ENCODE measurements at places on chromosomes 5 and 9.

DNA sequence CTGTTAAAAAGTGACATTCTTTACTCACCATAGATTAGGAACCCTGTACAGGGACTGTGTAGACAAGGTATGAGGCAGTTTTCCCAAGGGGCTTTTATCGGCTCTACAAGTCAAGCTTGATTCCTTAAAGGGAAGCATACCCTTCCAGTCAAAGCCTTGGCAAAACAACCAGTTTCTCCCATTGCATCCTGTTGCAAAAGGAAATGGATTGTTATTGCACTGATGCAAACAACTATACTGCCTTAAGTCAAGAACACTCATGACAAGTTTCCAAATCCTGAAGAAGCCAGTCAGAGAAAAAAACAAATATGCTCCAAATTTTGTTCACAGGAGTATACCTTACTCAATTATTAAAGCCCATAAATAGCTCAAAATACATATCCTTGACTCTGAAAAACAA lies 67.5 kb downstream of the RGMB start:
- no peak for DNase-seq

DNA sequence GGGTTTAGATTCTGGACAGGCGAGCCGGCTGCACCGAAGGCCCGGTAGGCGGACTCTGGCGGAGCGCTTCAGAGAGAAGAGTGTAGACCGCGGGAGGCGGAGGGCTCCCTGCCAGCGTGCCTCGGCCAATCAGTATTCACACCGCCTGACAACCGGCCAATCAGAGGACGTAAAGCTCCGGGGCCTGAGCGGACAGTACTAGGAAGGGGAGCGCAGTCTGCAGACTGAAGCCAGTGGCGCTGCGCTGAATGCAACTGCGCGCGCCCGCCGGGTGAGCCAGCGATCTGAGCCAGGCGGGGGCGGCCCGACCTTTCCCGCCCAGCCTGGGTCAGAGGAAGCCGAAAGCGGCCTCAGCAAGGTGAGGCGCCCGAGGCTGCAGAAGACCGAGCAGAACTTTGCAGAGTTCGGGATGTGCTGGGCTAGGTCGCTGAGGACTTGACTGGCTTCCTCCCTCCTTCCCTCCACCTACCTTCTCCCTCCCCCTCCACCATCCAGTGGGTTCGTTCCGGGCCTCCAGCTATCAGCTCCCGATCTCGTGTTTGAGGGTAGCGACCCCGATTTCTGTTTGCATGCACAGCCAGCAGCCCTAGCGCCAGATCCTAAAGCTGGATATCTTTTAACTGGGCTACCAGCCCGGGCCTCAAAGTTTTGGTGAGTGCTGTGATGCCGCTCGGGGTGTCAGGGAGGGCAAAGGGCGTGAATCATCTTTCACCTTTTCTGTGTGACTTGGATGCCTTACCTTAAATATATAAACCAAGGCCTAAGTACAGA lies at the start of gene DMRT2:
DMRT2 (plus strand) TSS at position 233 of the 771 bp plus-strand sequence. CDS start 1,257 bp downstream, outside the sequence.
- peak; percentile 98 for DNase-seq

GRCh38 chr9:117672369-117672768 lies 31.8 kb upstream of the TLR4 start:
- DNase-seq = no peak

- no peak for DNase-seq
These were observed 7.0 kb upstream of the RASA1 start for GRCh38 chr5:87260604-87261192.

- peak; percentile 87 for DNase-seq
These were observed 5.1 kb upstream of the CAST start for GRCh38 chr5:96657068-96657467.

DNA sequence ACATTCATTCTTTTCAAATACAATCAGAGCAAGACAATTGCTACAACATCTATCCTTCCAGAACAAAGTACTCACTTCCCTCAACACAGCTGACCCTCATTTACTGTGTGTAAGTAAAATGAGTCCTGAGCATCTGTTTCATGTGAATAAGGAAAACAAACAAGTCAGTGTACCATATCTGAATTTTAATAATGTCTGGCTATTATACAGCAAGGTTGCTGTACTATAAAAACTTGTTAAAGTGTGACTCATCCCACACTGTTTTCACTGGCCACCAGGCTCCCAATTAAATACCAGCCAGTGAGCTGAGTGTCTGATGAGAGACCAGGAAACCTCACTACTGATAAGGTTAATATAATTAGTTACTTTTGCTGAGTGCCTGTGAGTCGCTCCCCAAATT lies 339.8 kb downstream of the AGTPBP1 start:
- DNase-seq = no peak

GRCh38 chr9:121455527-121456239 lies 44.0 kb downstream of the GGTA1 start:
- peak; percentile 69 for DNase-seq

DNA sequence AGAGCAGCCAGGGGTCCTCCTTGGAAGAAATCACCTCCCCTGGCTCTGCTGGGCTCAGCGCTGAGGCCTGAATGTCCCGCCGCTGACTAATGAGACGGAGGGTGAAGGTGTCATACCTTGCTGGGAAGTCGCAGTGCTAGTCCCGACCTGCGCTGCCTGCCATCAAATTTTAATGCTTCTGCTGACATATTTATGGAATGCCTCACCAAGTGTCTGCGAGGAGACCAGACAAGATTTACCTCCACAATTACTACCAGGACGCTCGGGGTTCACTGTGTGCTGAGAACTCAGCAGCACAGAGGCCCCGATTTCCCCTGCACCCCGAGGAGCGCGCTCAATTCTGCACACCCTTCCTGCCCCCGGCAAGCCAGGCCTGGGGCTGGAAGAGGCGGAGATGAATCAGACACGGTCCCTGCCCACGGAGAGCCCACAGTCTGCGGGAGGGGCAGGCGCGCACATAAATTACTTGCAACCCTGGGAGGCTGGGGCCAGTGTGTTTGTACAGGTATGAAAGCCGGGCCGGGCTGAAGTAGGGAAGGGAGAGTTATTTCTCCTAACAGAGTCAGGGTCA lies 175.2 kb downstream of the PAX5 start:
- DNase-seq = no peak

- DNase-seq = no peak
These were observed 634.8 kb downstream of the DMRTA1 start for GRCh38 chr9:23081377-23081776.

DNA sequence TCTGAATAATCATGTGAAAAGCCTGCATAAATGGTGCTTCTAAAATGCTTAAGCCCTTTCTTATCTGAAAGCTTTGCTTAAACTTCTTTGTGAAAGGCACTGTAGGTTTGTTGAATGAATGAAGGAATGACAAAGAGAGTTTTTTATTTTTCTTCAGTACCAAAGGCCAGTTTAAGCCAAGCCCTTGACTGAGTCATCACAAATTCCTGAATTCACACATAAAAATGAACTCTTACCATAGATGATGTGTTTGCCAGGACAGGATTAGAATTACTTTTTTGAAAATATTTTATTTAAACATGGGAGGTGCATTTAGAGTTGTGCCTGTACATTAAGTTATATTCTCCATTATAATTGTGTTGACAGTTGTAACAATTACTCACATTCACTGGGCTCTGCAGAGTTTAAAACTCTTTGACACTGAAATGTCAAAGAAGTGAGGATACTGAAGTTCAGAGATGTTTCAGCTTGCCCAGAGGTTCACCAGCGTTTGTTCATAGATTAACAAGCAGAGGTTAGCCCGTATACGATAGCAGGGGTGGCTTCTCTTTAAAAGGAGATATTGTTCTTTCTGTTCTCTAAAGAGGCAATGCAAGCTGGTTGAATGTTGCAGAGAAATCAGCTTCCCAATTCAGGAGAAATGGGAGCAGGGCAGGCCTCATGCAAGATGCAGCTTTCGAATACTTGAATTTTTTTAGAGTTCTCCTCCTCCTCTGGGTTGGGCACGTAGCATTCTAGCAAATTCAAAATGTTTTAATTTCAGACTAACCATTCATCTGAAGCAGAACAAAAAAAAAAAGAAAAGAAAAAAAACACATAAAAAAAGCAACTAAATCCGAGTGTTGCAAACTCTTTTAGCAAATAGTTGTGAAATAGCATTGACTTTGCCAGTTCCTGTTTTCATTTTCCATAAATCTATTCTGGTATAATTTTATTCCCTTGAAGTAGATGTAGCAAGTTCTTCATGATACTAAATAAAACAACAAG lies 358.7 kb upstream of the KLF4 start:
- DNase-seq = peak; percentile 45

DNA sequence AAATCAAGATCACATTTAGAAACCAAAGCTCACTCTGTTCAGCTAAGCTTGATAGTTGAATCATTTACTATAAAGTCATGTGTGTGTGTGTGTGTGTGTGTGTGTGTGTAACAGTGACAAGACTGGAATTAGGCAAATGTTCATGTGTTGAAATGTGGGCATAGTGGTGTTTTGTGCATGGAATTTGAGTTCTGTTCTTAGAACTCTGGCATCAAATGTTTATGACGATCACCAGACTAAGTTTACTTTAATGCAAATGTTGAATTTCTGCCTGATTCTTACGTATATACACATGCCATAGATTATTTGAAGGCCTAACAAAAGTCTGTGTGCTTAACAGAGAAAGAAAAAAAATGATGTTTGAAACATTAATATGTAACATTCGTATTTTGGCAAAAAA lies 72.8 kb upstream of the COL5A1 start:
- no peak for DNase-seq

DNA sequence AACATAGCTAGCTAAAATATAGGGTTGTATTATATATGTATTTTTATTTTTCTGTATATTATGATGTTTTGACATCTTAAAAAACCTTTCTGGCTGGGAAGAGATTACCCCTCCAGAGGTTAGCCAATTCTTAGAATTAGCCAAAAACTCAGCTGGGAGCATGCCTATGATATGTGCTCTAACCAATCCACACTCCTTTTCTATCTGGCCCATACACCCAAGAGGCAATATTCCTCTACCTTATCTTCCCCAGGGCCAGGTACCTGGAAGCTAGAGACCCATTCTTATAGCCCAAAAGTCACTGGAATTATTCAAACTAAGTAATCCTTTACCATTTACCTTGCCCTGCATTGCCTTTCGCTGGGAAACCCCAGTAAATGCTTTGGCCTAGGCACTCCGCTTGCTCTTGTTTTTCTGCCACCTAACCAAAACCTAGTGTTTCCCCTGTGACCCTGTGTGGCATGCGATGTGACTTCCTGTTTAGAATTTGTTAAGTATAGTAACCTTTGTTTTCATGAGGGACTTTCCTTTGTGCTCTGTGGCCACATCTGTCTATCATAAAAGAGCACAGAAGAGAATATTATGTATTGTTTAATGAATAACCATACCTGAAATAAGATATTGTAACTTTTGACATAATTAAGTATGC lies 37.4 kb downstream of the CSNK1G3 start:
- peak; percentile 27 for DNase-seq

GRCh38 chr5:176845392-176845713 lies 35.0 kb downstream of the UNC5A start:
- DNase-seq = no peak

- no peak for DNase-seq
These were observed 174.5 kb upstream of the DAP start for GRCh38 chr5:10935536-10935935.

DNA sequence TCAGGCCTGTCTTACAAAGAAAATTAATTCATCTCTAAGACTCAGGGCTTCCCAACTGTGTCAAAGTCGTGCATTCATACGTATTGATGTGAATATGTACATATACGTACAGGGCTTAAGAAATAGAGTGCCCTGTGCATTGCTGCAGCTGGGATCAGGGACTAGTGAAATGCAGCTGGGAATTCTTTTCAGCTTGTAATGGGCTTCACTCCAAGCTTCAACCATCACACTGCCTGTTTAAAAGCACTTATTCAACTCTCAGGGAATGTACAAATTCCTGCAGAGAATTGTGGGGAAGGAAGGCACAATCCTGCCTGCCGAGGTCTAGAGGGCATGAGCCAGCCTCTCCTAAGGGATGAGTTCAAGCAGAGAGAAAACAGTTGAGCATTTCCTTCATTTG lies 59.6 kb upstream of the MAN2A1 start:
- DNase-seq = no peak

- DNase-seq = no peak
These were observed 110.8 kb upstream of the POC5 start for GRCh38 chr5:75828029-75828428.

DNA sequence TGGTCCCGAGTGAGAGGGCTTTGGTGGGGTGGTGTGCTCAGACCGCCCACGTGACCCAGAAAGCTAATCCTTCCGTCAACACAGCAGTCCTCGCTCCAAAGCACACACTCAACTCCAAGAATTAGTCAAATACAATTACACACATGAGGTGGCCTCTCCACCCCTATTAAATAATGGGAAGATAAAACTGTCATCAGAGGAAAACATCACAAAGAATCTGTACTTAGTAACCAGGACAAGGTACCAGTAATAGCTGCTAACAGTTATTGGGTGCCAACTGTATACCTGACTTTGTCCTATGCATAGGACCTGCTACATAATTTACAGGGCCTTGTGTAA lies 222.8 kb downstream of the HSPA4 start:
- DNase-seq = no peak

- peak; percentile 1 for DNase-seq
These were observed 38.0 kb downstream of the VCAN start for GRCh38 chr5:83509540-83509939.

DNA sequence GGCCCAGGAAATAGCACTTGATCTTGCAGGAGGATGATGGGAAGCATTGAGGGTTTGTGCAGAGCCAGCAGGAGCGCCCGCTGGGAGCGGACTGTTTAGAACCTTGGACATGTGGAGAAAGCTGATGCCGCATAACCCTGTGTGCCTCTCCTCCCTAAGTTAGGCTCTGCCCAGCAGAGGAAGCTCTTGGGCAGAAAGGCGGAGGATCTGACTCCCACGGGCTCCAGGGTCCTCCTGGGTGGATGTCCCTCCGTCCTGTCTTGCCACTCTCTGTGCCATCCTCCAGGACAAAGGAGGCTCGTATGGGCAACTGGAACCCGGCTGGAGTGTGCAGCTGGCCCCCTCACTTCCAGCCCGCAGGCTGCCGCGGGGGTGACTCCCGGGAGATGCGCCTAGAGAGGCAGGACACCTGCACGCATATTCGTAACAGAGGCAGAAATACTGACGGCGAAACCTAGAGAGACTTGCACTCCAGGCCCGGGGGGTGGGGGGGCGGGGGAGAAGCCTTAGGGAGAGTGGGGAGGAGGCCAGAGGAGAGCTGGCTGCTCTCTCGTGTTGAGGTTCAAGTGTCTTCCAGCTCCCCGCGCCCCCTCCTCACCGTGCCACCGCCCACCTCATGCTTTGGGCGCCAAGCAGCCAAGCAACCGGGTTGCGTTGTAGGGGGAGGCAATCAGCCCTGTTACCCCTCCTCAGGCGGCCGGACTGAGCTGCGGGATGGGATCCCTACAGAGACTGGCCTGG lies 5.4 kb upstream of the FOXE1 start:
- DNase-seq = no peak

DNA sequence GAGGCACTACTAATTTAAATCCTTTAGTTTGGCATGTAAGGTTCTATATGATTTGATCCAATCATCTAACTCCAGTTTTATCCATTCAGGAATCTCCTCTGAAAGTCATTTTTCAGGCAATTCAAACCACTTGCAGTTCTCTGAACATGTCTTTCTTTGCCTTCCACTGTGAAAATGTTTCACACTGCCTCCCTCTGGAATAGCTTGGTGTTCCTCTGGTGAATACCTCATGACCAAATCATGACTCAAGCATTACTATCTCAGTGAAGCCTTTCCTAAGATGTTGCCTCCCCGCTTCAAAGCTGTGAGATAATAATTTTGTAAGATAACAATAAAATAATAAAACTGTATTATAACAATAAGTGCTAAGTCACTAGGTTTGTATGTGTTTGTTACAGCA lies 981.1 kb downstream of the DTWD2 start:
- DNase-seq = no peak

GRCh38 chr5:96024683-96025475 lies 63.2 kb upstream of the ELL2 start:
- DNase-seq = no peak

Data from NB4 (cell line).